ENCODE measurements at places on chromosomes 12 and 14.

DNA sequence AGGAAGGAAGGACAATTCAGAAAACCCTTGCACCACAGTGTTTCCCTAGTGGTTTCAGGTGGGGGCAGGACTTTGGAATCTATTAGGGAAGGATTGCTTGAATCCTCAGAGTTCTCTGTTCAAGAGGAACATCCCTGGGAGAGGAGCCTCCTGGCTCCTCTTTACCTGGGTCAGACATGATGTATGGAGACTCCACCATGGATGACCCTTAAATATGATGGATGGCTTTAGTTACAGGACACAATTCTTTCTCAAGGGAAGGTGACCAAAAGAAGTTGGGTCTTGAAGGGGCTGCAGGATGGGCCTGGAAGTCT lies 396.6 kb downstream of the NRXN3 start:
- DNase-seq, result no peak

DNA sequence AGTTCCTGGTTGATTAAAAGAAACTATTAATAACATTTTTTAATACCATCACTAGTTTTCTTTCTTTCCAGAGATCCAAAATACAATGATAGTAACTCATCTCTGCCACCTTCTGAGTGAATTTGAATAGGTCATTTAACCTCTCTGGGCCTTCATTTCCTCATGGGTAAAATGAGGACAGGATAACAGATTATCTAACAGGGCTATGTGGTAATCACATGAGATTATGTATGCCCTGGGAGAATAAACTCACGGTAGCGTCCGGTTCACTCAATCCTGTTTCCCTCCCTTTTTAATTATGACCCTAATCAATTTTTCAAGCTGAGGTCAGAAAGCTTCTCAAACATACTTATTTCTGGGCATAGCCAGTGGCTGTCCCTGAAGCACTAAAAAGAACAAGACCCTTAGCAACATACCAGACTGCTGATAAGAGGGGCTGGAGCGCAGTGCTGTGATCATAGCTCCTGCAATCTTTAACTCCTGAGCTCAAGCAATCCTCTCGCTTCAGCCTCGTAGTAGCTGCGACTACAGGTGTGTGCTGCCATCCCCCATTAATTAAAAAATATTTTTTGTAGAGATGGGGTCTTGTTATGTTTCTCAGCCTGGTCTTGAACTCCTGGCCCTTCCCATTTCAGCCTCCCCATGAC lies 24.2 kb downstream of the ATXN2 start:
- no peak for DNase-seq

- no peak for DNase-seq
Measured at GRCh38 chr14:28651148-28651547, 115.4 kb upstream of the FOXG1 start.

- DNase-seq, result no peak
Measured at GRCh38 chr14:58151133-58152013, 640 bp downstream of the ARMH4 start.

- no peak for DNase-seq
Measured at GRCh38 chr14:31965071-31965734, 111.9 kb upstream of the ARHGAP5 start.

DNA sequence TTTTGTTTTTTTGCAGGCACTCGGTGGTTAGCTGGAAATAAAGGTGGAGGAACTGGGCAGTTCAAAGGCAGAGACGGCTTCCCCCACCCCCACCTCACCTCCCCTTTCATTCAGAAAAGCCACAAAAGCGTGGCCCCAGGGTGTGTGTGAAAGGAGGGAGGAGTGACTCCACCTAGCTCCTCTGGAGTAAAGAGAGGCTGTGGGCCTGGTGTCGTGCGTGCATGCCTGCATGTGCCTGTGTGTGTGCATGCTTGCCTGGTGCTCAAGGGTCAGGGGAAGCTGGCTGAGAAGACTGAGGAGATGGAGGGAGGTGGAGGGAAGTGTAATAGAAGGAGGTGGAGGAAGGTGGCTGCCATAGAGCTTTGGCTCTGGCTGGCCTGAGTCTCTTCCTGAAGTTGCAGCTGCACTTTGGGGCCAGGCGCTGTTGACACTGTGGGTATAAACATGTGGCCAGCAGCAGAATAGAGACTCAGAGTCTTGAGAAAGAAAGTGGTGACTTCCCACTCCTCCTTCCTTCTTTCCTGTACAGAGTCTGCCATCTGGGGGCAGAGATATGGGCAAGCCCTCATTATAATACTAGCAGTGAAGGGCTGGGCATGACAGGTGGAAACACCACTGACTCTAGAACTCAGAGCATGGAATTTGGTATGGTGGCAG lies 36.9 kb upstream of the SINHCAF start:
- no peak for DNase-seq

GRCh38 chr12:105461271-105461943 lies 130.9 kb downstream of the C12orf75 start:
- no peak for DNase-seq

DNA sequence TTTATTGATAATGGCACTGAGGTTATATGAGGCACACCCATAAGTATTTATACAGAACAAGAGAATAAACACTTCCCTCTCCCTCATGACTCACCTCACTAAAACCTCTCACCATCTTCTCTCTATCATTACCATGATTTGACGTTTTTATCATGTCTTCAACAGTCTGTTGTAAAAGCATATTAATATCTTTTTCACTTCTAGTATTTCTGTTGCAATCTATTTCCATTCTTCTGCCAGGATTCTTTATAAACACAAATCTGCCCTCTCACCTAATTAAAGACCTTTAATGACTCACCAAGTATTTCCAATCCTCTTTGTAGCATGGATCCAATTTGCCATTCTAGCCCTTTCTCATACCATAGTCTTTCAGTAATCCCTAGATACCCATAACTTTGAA lies 527.7 kb downstream of the SLC16A7 start:
- no peak for DNase-seq

DNA sequence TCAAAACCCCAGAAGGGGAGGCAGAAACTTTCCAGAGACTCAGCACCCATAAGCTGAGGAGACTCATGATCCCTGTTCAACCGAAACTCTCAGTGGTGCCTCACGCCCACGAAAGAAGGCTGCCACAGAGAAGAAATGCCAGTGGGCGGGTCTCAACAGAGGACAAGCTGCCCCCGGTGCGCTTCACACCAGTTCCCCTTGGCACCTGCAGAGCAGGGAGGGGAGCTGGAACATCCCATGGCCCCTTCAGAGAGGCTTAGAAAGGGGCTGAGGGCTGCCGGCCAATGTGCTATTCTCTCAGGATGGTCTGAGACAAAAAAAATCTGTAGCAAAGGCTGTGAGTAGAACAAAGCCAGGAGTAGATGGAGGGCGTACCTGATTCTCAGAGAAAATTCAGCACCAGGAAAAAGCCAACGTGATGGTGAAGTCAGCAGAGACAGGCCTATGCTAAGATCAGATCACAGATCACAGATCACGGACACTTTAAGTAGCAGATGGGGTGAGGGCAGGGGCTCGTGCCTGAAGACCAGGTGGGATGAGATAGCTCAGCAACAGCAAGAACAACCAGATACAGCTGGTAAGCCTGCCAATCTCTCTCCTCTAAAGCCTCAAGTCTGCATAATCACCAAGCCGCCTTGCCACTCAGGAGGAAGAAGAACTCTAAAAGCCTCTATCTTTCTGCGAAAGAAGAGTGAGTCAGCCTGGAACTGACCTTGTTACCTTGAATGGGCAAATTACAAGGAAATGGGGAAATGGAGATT lies 206.4 kb upstream of the GRIP1 start:
- no peak for DNase-seq

DNA sequence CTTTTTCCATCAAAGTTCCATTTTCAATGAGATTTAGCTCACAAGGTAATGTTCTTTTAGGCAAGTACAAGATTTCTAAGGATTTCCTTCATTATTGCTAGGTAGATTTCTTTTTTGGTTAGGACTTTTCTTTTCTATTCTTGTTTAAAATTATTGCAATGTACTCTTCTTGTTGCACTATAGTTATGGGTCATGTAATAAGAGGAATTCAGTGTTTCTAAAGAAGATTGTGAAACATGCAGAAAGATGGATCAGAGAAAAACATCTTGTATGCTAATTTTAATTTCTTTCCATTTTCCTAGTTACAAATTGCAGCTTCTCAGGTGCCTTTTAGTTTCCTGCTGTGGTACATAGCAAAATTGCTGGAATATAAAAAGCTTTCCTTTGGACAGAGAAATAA lies 56.1 kb downstream of the BTG1 start:
- no peak for DNase-seq

DNA sequence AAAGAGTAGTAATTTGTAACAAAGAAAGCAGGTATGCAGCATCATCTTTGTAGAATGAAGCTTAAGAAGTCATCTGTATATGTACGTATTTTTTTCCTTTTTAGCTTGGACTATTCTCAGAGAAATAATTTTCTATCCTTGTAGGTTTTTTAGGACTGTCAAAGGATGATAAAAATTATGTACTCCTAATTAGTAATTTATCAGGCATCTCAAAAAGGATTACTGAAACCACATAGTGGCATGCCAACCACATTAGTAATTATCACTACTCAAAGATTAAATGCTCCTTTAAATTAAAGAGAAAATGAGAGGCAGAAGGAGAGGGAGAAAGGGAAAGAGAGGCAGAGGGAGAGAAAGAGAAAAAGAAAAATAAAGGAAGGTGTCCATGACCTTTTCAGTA lies 17.3 kb downstream of the TTC8 start:
- DNase-seq, result no peak

GRCh38 chr12:16553457-16553856 lies 52.5 kb downstream of the LMO3 start:
- DNase-seq, result no peak

- no peak for DNase-seq
Measured at GRCh38 chr12:53336181-53336681, at the start of gene SP7. Gene SP7 (minus strand): TSS chr12:53336354. CDS start chr12:53335646, 708 bp downstream.

DNA sequence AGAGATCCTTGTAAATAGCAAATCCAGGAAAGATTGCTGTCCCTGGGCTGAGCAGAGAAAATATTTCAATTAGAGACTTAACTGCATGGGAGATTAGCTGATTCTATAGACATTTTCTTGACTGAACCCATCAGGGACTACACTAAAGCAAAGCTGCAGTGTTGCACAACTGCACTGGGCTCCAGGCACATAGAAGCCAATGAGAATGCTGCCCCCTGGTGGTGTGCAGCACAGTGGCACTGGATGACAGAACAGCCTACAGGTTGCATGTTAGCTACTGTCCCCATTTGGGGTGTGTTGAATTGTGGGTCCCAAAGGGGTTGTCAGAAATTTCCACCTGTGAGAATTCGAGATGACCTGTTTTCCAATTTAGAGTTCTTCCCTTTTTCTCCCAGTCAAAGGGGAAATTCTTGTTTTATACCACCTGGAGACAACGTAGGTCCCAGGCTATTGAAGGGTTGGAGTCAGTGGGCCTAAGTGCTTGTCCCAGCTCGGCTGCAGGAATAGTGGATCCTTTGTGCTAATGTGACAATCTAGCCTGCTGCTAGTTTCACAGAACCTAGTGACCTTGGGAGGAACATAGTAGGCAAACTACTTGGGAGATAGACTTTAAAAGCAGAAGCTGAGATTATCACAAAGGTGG lies 114.7 kb downstream of the SLC8A3 start:
- DNase-seq, result peak; percentile 83

DNA sequence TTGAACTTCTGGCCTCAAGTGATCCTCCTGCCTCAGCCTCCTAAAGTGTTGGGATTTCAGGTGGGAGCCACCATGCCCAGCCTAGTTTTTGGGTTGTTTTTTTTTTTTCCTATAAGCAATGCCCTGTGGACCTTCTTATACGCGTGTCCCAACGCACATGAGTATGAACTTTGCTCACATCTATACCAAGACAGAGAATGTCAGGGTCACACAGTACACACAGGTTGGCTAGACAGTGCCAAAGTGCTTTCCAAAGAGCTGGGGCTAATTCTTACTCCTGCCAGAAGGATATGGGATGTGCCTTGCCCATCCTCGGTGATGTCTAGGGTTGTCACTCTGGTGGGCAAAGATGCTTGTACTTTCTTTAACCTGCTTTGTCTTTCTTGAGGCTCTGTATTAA lies 7.6 kb upstream of the CCDC85C start:
- DNase-seq, result no peak

DNA sequence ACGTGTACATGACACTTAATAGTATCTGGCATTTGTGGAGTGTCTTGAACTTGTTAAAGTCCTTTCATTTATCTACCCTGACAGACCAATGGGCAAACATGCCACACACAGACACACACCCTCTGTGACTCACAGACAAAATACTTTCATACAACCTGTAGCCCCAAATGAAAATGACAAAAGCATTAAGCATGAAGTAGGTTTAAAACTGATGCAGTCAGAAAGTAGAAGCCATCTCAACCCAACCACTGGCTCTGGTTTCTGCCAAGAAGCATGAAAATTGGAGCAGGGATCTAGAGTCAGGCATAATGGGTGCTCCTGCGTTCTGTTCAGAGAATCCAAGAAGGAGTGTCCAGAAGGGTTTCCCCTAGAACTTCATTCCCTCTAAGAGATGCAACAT lies 23.1 kb upstream of the KRT77 start:
- DNase-seq, result no peak

DNA sequence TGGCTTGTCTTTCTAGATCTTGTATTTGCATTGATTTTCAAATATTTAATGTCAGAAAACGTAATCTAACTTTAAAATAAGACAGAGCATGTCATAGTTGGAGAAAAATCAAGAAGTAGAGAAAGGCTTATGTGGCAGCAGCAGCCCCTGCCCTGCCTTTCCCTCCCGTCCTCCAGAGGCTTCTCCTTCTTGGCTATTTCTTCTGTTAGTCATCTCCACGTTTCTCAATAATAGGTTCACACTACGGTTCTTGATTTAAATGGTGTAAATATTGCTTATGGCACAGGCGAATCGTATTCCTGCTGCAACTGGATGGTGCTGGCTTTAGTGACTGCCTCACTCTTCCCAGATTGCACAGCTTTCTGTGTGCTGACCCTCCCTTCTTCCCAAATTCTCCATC lies 42.8 kb downstream of the SLC8B1 start:
- no peak for DNase-seq

DNA sequence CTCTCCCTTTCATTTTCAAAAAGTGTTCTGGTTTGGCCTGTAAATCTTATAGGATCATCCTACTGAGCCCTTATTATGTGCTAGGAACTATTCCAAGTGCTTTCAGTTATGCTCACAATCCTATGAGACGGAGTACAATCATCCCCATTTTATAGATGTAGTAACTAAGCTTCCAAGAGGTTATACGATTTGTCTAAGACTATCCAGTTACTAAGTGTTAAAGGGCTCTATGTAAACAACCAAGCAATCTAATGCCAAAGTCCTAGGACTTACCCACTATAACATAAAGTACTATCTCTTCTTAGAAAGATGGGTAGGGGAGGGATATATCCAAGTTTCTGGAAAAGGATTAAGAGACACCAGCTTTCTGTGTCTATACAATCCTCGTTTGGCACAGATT lies 6.7 kb downstream of the CFL2 start:
- no peak for DNase-seq

GRCh38 chr12:104360157-104360556 lies 56.6 kb downstream of the EID3 start:
- no peak for DNase-seq

DNA sequence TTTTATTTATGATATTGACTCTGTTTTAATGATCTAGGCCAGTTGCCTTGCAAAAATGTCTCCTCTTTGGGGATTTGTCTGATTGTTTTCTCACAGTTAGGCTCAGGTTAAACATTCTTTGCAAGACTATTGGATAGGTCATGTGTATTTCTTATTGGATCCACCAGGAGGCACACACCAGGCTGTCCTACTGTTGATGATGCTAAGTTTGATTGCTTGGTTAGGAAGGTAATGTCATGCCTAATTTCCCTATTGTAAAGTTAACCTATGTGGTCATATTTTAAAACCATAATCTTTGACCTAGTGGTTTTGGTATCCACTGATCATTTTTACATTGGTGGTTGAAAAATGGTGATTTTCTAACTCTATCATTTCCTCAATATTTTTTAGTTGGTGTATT lies 137.1 kb downstream of the BRMS1L start:
- DNase-seq, result no peak

All from posterior vena cava (tissue), 2 donors.